CD4-positive, alpha-beta T cell treated with Interleukin-4 for 1 hour (primary cell): ENCODE measurements at places on chromosomes 2 and 18.

DNA sequence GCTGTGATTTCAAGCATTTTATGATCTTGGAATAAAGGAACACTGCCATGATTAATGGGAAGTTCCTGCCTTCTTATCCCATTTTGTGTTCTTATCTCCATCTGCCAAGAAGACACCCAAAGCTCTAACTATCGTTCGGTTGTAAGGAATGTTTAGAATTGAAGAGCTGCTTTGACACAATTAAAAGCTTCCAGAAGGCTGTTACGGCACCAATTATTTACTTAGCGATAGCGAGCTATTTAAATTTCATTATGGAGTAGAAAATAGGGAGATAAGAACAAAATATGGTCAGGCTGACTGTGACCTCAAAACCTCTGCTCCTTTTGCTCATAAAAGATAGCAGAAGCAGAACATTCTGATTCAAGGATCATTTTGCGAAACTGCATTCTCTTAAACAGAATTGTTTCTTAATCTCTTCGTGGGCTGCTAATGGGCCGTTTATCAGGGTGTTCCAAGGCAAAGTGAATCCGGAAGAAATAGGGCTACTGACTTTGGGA is 101.6 kb downstream of the SLC4A3 start:
- no peak for DNase-seq

GRCh38 chr2:84939426-84940087 is 31.4 kb upstream of the KCMF1 start:
- peak; percentile 88 for DNase-seq

DNA sequence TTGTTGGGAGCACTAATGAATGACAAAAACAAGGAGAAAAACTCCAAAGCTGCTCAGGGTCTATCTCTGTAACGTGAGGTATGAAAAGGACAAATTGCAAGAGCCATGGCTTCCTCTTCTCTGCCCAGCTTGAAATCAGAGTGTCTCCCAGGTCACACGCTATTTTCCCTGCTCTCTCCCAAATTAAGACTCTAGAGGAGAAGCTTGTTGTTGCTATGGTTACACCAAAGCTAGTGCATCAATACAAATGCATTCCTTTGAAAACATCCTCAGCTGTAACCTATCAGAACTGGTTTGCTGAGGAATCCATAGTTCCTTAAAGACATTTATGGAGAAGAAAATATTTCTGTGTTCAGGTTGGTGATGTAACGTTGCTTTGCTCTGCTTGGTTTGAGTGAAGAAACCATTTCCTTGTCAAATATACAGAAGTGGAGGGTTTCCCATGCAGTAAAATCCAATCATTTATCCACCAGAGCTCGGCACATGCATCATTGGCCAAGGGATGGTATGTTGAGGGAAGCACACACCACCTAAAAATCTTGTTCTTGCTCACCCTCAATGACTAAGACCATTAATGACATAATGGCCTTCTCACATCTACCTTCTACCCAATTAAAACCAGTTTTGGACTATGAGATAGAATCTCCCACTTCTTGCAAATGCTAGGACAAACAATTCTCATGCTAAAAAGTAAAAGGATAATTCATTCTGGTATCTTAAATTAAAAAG is 2135.6 kb upstream of the CELF4 start:
- DNase-seq: no peak

GRCh38 chr2:172701250-172701649 is 34.4 kb upstream of the RAPGEF4 start:
- DNase-seq: no peak

GRCh38 chr2:55547001-55547400 is 27.5 kb downstream of the CFAP36 start:
- no peak for DNase-seq

DNA sequence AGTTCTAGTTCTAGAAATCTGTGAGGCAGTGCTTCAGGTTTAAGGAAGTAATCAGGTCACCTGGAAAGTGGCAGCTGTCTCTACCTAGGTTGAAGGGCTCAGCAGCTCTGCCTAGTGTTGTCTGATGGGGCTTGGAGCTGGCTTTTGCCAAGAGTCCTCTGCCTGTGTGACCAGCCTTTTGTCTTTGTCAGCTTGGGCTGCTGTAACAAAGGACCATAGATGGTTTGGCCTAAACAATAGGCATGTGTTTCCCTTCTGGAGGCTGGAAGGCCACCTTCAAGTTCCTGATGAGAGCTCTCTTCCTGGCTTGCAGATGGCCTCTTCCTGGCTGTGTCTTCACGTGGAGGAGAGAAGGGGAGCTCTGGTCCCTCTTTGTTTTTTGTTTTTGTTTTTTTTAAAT is 13.3 kb downstream of the UBE2F start:
- DNase-seq: no peak

DNA sequence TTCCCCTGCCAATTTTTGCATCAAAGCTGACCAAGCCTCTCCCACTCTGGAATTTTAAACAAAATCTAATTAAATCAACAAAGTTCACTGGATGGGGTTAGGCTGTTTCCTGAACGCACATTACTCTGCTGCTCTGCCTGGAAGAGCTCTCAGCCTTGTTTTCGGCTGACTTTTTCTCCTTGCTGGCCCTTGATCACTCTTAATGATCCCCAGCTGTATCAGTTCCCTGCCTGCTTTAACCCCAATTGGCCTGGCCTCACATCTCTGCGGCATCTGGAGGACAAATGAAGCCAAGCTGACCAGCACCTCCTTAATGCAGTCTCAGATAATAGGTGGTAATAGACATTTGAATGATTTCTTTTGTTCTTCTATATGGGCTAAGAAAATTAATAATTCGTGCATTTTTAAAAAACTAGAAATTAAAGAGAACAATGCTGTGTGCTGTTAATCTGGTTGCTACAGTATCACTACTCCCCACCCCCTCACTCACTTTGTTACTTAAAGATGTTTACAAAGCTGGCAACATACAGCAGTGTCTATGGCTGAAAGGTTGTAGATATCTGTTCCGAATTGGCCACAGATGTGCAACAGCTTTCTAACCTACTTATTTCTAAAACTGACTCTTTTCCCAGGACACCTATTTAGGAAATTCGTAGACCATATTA is 415.2 kb upstream of the KCNH7 start:
- DNase-seq: no peak

GRCh38 chr2:169478339-169478738 is 955 bp upstream of the BBS5 start:
- DNase-seq: no peak

GRCh38 chr2:10000541-10000940 is 42.8 kb upstream of the KLF11 start:
- no peak for DNase-seq

- DNase-seq: no peak
Observed at GRCh38 chr18:76051396-76052226, 443.4 kb downstream of the ZNF516 start.

- no peak for DNase-seq
Observed at GRCh38 chr2:157887946-157888345, 11.8 kb upstream of the ACVR1 start.

GRCh38 chr18:35432565-35433001 is 55.4 kb upstream of the ZNF396 start:
- DNase-seq: no peak

GRCh38 chr2:194723446-194723845 is 933.6 kb upstream of the SLC39A10 start:
- no peak for DNase-seq

GRCh38 chr2:172246649-172247048 is 143.9 kb upstream of the DLX2 start:
- DNase-seq: no peak

GRCh38 chr2:30800159-30800558 is 7.1 kb downstream of the CAPN13 start:
- no peak for DNase-seq

- DNase-seq: no peak
Observed at GRCh38 chr2:240259924-240260529, 119.6 kb upstream of the OTOS start.

DNA sequence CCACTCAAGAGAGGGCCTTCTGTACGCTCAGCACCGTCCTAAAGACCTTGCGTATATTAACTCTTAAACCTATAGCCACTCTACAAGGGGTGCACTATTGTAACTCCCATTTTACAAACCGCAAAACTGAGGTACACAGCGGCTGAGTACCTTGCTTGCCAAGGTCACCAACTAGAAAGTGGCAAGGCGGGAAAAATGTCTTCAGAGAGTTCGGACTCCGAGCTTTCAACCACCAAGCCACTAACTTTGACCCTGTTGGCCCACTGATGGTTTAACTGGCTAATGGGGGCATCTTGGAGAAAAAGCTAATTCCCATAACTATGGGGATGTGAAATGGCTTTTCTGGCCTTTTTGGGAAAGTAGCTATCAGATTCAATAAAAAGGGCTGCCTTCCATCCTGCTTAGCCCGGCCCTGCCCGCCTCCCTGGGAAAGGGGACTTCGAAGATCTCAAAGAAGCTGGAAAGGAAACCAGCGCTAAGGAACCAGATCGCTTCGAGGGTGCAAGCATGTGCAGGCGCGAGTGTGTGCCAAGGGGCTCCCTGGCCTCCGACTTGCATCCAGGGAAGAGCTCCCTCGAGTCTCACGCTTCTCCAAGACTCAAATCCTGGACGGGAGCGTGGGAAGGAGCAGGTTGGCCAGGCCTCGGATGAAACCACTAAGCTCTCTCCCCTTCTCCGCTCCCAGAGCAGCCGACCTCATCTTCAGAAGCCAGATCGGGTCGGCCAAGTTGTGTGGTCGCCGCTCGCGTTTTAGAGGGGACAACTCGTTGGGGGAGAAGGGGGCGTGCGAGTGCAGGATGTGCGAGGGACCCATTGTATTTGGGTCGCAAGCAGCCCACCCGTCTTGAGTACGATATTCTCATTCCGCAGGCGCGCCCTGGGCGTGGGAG is 2.2 kb upstream of the SP5 start:
- no peak for DNase-seq

GRCh38 chr18:78984941-78985784 is 5.5 kb downstream of the SALL3 start:
- peak; percentile 13 for DNase-seq

DNA sequence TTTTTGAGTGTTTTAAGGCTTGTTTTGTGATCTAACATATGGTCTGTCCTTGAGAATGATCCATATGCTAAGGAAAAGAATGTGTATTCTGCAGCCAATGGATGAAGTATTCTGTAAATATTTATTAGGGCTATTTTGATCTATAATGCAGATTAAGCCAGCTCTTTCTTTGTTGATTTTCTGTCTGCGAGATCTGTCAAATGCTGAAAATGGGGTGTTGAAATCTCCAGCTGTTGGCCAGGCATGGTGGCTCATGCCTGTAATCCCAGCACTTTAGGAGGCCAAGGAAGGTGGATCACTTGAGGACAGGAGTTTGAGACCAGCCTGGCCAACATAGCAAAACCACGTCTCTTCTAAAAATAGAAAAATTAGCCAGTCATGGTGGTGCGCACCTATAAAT is 132.7 kb downstream of the DIS3L2 start:
- DNase-seq: no peak

DNA sequence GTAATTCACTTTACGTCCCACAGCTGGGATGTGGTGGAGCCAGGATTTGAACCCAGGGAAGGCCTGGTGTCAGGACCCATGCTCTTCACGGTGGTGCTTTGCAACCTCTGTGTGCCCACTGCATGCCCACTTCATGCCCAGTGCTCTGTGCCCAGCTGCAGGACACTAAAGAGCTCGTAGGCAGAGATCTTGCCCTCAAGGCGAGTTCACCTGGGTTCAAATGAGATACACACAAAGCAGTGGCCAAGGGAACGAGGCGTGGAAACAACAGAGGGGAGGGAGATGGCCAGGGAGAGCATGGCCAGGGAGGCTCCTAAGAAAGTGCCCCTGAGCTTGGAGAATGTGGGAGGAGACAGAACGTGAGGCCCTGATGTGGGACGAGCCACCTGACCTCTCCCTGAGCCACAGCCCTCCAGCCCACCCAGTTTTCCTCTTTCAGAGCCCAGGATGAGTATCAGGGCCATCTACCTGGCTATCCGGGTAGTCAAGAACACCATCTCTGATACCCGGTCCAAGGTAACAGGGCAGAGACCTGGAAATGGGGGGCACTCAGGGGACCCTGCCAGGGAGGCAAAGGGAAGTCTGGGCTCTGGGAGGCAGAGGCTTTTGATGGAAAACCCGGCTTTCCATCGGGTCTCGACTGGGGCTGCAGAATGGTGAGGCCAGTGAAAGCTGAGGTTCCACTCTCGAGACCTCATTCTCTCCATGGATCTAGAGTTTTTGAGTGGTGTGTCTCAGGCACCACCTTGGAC is 20.4 kb downstream of the MROH2A start:
- DNase-seq: no peak

- DNase-seq: no peak
Observed at GRCh38 chr2:23596316-23596885, 211.4 kb downstream of the KLHL29 start.

DNA sequence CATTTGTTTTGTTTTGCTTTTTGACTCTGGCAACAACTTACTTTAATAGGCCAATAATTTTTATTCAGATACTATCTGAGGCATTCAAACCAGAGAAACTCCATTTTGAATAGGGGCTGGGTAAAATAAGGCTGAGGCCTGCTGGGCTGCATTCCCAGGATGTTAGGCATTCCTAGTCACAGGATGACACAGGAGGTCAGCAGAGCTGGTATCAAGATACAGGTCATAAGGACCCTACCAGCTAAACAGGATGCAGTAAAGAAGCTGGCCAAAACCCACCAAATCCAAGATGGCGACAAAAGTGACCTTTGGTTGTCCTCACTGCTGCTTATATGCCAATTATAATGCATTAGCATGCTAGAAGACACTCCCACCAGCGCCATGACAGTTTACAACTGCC is 102.2 kb upstream of the XPO1 start:
- DNase-seq: no peak
